ENCODE measurements at places on chromosomes 1 and 21.

DNA sequence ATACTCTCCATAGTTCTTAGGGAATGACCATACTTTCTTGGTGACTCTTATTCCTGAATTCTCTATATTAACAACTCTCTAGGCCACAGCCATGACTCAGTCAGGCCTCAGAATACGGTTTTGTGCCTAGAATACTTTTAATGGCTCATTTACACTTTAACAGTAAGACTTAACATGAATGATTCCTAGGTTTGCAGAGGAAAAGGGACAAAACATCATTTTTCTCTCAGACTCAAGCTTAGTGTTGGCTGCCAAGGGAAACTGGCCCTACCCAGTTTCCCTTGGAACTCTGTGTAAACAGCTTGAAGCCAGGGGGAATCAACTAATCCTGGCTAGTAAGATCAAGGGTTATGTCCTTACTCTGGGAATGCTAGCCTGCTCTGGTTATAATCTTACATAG, 164.9 kb upstream of the PKN2 start:
- DNase-seq: peak; percentile 10

- no peak for DNase-seq
Measured at GRCh38 chr1:158654571-158654970, 31.9 kb downstream of the SPTA1 start.

DNA sequence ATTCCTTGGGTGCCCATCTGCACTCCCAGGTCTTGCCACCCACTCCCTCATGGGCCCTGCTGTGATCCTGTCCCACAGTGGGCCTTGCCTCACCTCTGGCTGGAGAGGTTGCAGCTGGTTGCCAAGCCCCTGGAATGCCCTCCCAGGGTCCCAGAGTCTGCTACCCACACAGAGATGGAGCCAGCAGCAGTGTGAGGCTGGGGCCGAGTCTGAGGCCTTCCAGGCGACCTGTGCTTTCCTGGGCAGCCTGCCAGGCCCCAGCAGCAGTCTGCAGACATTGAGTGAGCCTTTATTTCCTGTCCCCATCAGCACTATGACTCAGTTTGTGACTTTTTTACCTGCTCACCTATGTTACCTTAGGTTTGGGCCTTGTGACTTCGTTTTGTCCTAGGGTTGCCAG, 25.0 kb upstream of the TSPAN2 start:
- peak; percentile 23 for DNase-seq

GRCh38 chr1:12157366-12158231, 9.2 kb upstream of the TNFRSF1B start:
- no peak for DNase-seq

- no peak for DNase-seq
Measured at GRCh38 chr21:44637018-44637850, at the start of gene KRTAP10-10. KRTAP10-10 (plus strand) TSS chr21:44637356; CDS start chr21:44637418, 62 bp downstream.

- peak; percentile 43 for DNase-seq
Measured at GRCh38 chr1:58402444-58402843, 144.1 kb downstream of the OMA1 start.

GRCh38 chr1:9500756-9501754, 38.2 kb upstream of the SLC25A33 start:
- no peak for DNase-seq

DNA sequence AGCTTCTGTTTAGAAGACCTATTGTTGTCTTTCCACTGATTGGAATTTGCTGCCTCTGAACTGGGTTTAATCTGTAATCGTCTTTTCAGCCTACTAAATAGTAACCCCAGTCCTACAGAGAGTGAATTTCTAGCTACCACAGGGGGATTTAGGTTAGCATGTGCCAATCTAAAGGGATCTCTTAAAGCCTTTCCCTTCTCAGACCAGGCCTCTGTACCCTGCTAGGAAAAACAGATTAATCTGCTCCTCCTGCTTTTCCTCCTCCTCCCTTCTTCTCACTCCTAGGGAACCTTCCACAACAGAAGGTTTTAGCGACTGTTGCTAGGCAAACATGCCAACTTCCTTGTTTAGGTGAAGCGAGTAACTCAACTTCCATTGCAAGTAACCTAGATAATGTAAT, 1.3 kb upstream of the RC3H1 start:
- DNase-seq: no peak

GRCh38 chr1:236890152-236891056, 95.3 kb downstream of the MTR start:
- DNase-seq: no peak

DNA sequence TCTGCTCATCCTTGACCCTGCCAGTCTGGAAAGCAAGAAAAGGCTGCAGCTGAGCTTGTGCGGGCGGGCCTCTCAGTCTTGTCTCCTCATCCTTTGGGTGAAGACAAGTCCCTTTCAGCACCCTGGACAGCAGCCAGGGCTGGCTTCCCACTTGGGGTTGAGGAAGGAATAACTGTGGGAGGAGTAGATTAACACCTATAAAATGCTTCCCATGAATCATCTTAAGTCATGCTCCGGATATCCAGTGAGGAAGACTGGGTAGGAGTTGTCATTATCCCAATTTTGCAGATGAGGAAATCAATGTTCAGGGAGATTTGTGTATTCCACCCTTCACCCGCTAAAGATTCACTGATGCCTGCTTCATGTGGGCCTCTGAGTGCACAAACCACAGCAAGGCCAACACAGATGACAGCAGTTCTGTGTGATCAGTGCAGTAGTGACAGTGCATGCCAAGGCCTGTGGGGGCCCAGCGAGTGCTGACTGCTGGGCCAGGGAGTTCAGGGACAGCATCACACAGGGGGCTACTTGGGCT, 20.1 kb upstream of the COL16A1 start:
- DNase-seq: peak; percentile 78

DNA sequence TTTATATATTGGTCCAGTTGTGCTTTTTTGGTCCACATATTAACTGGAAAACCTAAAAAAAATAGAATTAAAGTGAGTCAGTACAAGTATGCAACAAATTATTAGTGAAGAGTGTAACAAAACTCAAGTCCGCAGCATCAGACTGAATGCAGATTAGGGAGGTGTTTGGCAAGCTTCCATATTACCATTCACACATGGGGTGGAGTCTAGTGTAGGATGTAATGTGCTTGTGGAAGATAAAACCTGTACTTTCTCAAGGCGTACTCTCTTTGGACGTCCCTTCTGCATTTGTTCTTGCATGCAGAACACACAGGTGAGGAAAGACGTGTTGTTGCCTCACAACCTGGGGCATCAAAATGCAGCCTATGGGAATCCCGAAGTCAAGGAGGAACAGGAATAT, 668.7 kb downstream of the MRPL39 start:
- DNase-seq: no peak

GRCh38 chr1:84888753-84889152, 4.3 kb downstream of the LPAR3 start:
- DNase-seq: no peak

- DNase-seq: peak; percentile 54
Measured at GRCh38 chr21:32994305-32994704, 31.4 kb upstream of the OLIG2 start.

DNA sequence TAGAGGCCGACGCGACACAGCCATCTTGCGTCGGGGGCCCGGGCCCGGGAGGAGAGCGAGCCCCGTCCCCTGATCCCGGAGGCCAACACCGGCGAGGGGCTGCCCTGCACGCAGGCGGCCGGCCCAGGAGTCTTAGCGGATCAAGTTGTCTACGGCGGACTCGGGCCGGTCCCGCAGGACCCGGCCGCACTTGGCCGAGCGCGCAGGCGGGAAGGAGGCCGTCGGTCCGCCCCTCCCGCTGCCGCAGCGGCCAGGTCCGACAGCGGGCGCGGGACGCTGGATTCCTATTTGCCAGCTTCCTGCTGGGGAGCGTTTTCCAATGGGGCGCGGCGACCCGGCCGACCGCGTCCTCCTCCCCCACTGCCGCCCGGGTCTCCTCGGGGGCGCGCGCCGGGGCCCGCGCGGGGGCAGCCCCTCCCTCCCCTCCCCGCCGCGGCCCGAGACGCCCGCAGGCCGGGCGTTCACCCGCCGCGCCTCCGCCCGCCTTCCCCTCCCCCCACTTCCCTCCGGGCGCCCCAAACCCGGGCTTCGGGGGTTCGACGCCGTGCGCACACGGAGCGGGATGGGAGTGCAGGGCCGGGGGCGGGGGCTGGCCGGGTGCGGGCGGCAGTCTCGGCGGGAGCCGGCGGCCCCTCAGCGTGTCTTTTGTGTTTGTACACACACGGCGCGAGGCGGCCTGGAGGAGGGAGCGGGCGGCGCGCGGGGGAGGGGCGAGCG, 517 bp upstream of the H3-3A start:
- peak; percentile 91 for DNase-seq

DNA sequence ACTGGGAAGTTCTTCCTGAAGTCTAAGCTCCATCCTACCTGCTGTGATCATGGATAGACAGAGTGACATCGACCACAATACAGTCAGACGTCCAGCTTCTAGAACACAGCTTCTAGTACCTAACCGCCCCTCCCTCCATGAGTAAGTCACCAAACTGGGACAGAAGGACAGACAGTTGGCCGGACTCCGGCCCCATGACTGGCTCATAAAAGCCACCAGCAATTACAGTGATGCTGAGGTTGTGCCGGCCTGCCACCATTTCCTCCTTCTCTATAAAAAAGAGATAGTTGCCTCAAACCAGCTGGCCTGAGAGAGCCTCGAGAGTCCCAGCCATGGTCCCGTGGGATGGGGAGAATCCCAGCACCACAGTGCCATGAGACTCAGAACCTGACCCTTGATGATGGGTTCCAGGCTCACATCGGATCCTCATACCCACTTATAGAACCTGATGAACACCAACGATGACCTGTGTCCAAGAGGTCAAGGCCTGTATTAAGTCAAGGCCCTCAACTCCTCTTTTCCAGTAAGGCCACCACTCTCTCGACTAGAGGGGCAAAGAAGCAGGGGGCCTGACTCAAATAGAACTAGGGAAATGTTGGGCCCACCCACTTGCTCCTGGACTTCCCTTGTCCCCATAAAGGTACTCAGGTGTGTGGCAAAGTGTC, 3.4 kb downstream of the MEF2D start:
- no peak for DNase-seq
